ENCODE measurements at places on chromosomes 4 and X.
A peak's percentile ranks its signal among the peaks of the same experiment; 100 is the strongest.

GRCh38 chr4:152045449-152045806, 284.6 kb upstream of the GATB start:
- DNase-seq: peak; percentile 9

GRCh38 chr4:189129044-189129694, 811.5 kb upstream of the FRG1 start:
- no peak for DNase-seq

DNA sequence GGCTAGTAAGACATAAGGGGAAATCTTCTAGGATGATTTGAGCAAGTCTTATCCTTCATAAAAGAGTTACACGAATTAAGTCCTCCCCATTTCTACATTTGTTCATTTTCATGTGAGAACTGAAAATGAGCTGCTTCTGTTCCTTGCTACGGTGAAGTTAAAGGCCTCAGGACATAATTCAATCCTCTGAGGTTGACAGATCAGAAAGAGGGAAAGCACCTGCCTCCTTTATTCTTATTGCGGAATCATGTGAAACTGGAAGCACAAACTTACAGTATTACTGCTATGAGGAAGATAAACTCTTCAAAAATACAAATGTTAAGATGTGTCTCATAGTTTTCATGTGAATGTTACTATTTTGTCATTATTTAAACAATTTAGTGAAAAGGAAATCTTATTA, 395.3 kb downstream of the STPG2 start:
- DNase-seq: no peak

DNA sequence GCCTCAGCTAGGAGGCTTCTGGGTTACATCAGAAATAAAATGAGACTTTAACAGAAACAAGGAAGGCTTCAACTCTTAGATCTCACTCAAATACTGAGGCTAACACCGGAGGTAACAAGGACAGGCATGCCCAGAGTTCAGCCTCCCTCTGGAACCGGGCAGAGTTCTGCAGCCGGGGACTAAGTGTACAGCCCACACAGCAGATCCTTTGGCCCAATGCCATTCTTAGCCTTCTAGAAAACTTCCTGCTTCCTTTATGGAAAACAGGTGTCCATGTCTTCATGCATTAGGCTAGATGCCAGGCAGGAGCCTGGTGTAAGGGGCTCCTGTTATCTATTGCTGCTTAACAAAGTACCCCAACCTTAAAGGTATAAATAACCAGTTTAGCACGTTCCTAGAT, 369.7 kb downstream of the BCOR start:
- no peak for DNase-seq

DNA sequence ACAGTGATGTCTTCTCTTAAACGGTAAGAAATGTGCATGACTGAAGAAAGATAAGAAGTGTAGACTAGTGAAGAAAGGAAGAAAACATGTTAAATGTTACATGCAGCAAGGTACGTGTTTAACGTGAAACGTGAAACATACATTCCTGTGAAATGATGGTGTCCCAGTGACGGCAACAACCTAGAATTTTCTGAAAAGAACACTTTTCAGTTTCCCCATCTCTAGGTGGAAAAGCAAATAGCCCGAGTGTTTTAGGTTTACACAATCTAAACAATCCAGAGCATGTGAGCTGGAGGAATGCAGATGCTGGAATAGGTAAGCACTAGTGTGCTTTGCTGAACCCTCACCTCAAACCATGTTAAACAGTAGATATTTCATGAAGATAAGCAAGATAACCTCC, 60.7 kb downstream of the CLNK start:
- DNase-seq: no peak

DNA sequence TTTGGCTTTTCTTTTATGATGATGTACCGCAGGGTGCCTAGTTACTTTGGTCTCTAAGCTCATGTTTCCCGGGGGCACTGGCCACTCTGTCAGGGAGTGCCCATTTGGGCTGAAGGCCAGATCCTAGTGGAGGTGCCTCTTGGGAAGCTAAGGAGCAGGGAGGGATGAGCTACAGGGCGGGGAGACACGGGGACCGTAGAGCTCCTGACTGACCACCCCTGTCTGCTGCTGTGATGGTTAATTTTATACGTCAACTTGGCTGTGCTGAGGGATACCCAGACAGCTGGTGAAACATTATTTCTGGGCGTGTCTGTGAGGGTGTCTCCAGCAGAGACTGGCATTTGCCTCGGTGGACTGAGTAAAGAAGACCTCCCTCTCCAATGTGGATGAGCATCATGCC, 24.9 kb upstream of the CLDN24 start:
- no peak for DNase-seq

GRCh38 chr4:182155806-182156205, 87.4 kb upstream of the TENM3 start:
- DNase-seq: no peak

Data from CD4-positive, alpha-beta T cell treated with Interleukin-6 for 4 hours (primary cell).